CMK (cell line): ENCODE measurements at places on chromosomes 2 and 18.

DNA sequence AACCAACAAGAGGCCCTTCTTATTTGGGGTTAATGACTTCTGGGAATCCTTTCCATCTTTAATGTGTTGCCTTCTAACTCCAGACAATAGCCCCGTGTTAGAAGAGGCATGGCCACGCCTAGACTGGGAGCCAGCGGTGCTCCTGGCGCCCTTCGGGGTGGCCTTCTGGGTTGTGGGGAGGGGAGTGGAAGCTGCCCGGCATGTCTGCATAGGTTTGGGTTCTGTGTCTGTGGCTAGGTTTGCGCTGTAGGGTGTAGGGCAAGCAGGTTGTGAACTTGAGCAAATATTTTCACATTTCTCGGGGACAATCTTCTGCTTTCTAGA, 40.4 kb downstream of the CELF4 start:
- no peak for DNase-seq

GRCh38 chr18:48274301-48274700, 134.9 kb downstream of the ZBTB7C start:
- no peak for DNase-seq

DNA sequence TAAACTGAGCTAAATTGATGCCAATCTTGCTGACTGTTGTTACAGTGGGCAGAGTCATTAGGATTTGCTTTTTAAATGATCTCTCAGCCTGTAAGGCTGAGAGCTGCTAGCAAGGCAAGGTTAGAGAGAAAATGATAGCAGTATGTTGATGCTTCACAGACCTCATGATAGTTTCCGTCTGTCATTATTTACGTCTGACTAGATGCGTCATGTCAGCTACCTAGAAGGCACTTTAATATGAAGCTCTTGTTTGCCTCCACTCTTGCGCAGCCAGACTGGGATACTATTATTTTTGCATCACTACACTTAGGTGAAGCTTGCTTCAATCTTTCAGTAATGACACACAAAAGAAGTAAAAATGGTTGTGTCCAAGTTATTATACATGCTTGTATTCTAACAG, 313.8 kb downstream of the LNPK start:
- no peak for DNase-seq

DNA sequence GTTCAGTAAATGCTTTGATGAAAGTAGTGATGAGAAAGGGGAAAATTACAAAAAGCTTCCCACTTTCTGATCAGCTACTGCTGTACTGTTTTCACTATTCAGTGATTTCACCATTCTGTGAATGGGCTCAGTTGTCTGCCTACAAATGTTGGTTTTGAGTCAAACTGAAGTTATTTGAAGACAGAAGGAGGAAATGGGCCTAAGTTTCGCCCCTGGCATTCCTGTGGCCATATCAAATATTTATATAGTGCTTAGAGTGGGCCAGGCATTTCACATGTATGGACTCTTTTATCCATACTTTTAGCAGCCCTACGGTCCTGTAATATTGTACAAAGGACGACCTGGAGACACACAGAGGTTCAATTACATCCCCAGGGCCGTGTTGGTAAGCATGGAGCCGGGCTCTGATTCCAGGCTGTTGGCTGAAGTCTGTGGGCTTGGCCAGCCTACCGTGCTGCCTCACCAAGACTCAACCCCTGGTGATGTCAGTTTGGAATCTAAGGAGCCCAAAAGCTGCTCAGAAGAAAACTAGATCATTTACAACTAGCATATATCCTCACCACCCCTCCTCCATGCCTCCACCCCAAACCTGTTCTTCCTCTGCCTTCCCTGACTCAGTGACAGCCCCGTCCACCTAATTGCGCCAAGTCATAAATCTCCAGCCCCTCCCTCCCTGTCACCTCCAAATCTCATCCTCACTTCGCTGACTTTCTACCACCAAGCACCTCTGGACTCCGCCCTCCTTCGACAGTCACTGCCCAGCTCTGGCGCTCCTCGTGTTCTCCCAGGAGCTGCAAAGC, 10.1 kb upstream of the GRHL1 start:
- no peak for DNase-seq

DNA sequence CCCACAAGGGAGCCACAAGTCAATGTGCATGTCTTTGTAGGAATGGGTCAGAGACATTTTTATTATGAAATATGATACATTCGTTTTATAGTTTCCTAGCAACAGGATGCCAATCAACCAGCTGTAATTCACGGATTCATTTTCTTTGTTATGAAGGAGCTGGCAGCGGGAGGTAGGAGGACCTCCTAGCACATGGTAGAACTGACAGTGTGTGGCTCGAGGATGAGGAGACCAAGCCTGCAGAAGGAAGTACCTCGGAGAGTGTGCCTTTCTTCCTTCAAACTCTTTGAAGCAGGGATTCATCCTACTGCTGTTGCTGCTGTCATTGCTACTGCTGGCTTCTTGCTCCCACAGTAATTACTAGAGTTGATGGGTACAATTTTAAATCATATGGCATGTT, 504.8 kb upstream of the KLHL29 start:
- DNase-seq, result no peak

- no peak for DNase-seq
Measured at GRCh38 chr2:190964170-190964795, 49.7 kb downstream of the STAT1 start.

DNA sequence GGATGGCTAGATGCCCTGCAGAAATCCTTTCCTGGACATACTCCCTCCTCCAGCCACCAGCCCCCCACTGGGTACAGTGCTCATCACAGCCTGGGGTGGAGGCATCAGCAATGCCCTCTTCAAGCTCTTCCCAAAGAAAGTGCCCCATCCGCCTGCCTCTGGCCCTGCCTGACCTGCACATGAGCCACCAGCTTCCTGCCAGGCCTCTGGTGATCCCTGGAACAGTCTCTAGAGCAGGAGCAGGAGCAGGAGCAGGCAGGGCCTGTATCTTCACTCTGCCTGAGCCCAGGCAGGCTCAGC, 54.1 kb upstream of the CAB39 start:
- no peak for DNase-seq

GRCh38 chr2:152425765-152426727, 91.1 kb downstream of the FMNL2 start:
- no peak for DNase-seq

- DNase-seq, result no peak
Measured at GRCh38 chr18:43774497-43774896, 497.2 kb upstream of the SYT4 start.

GRCh38 chr18:4357579-4357978, 97.5 kb downstream of the DLGAP1 start:
- no peak for DNase-seq

DNA sequence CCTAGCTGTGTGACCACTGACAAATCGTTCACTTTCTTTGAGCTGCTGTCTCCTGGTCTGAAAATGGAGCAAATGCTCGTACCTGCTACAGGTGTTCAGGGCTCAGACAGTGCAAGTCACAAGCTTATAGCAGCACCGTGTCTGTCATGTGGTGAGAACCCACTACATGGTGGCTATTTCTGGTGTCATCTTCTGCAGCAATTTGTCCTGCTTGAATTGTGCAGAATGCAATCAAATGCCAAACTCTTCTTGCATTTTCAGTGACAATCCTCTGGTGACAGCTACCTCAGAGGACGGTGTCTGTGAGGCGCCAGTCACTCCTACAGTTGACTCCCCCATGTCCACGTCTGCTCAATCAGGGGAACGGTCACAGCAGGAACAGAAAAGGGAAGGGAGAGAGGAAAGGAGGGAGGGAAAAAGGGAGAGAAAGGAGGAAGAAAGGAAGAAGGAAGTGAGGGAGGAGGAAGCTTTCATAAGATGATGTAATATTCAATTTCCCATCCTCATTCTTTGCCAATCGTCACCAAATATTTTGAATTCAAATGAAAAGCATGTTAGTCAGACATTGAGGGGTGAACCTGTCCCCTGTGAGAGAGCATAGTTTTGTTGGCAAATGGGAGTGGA, 122.2 kb downstream of the BCL2 start:
- no peak for DNase-seq

- DNase-seq, result no peak
Measured at GRCh38 chr2:127406454-127406853, 11.8 kb upstream of the PROC start.

DNA sequence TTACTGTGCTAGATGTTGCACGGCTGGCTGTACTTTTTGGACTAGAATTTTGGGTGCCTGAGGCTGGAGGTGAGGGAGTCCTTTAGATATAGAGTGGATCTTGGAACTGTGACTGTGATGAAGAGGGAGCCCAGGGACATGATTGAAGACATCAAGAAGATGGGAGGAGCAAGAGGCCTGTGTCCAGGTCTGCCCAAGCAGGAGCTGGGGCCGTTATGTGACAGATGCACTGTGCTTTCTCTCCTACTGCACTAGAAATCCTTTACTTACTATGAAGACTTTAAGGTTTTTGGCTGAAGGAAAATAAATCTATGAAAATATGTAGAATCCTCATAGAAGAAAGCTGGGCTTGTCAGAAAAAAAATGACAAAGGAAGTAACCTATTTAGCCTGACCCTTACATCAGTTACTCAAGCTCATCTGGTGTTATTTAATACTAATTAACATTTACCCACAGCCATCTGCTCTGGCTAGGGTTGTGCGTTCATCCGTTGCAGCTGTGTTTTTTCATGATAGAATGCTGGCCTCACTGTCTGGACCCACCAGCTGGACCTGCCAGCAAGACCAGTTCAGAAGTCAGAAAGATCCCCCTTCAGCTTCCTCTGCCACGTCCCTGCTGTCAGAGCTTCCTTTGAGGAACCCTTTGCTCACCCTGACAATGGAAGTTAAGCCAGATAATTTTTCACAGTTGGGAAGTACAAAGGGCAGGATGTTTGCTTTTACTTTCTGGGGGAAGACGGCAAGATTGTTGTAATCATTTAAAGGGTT, 16.7 kb downstream of the TSN start:
- DNase-seq, result no peak
